Omental fat pad (tissue), 4 donors: ENCODE measurements at places on chromosomes 1 and 21. TPM values are rescaled to one million over a fixed set of nuclear protein-coding genes. Genes with fewer than 3 reads are reported as not detected.

Gene C1orf185
- total RNA-seq: not detected

Gene WDTC1
- total RNA-seq: 38.1 TPM

DNA sequence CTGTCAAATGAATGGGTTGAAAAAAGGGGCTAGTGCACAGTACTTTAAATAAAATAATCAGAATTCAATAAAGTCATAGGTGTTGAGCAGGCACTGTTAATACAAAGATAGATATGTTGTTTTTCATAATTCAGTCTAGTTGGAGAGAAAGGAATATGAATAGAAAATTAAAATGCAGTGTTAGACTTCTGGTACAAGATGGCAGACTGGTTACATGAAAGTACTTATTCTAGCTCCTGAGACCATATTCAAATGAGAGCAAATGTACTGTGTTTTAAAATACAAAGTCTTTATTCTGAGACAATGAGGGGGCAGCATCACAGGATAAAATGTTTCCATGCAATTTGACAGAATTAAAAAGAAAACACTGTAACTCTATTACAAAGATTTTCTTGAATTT lies 542.1 kb downstream of the COL11A1 start:
- DNase-seq: no peak

GRCh38 chr21:44489962-44490361 lies 34.7 kb downstream of the LRRC3 start:
- no peak for DNase-seq

Gene KRTAP12-2
- not detected for total RNA-seq

Gene HSD3B1
- not detected for total RNA-seq

GRCh38 chr21:35861661-35862060 lies 198.7 kb downstream of the SETD4 start:
- no peak for DNase-seq

- no peak for DNase-seq
These were observed 49.1 kb upstream of the SCMH1 start for GRCh38 chr1:41291195-41291594.

DNA sequence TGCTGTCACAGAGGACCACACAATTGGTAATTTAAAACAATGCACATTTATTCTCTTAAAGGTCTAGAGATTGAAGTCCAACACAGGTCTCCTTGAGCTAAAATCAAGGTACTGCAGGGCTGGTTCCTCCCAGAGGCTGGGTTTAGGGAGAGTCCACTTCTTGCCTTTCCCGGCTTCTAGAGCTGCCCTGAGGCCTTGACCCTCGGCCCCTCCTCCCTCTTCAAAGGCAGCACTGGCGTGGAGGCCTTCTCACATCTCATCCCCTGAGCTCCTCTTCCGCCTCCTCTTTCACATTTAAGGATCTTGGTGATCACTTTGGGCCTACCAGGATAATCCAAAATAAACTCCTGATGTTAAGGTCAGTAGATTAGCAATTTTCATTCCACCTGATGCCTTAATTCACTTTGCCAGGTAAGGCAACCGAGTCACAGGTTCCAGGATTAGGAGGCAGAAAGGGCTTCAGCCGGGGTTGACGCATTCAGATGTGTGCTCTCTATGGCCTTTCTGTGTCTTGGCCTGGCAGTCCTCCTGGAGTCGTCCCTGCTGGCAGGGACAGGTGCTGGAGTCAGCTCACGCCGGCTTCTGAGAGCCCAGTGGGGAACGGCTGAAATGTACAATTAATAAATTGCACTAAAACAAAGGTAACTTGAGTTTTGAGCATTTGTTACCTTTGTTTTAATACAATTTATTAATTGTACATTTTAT lies 61.2 kb upstream of the ABCG1 start:
- DNase-seq: no peak

GRCh38 chr1:41442697-41443251 lies 41.7 kb downstream of the EDN2 start:
- no peak for DNase-seq

GRCh38 chr1:4411862-4412261 lies 242.5 kb upstream of the AJAP1 start:
- no peak for DNase-seq
